ENCODE measurements at places on chromosomes 11 and 22. TPM values are rescaled to one million over a fixed set of nuclear protein-coding genes. Genes with fewer than 3 reads are reported as not detected.

- peak; percentile 85 for DNase-seq
Measured at GRCh38 chr11:119100994-119101758, 477 bp downstream of the DPAGT1 start.

DNA sequence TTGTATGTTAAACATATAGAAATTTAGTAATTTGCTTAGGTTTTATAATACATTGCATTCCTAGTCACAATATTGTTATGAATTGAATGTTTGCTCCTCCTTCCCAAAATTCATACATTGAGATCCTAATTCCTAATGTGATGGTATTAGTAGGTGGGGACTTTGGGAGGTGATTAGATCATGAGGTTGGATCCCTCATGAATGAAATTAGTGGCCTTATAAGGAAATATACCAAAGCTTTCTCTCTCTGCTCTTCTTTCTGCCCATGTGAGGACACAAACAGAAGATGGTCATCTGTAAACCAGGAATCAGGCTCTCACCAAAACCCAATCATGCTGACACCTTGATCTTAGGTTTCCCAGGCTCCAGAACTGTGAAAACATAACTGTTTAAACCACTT is 41.3 kb upstream of the POU2AF2 start:
- DNase-seq: no peak

DNA sequence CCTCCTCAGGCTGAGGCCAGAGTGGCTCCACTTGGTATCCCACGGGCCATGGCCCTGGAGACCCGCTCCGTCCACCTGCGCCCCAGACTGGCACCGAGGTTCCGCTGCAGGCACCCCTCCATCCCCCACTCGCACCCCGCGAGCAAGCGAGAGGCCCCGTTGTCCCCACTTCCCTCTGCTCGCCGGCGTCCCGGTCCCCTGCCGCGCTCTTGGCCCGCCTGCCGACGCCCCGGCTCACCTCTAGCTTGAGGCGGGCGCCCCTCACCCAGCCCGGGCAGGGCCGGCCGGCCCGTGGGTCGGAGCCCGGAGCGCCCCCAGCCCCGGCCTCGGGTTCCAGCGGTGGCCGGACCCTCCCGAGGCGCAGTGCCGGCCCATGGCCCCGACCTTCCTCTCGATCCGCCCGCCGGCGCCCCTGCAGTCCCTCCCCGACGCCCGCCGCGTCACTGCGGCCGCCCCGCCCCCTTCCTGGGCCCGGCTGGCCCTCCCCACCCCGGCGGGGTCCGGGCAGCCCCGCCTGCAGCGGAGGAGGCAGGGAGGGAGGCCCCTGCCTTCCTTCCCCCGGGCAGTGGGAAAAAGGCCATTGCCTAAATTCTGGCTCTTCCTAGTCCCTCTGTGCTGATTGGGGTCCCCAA is at the start of gene PITPNM1:
PITPNM1 (minus strand) TSS at position 414 of the 632 bp plus-strand sequence. CDS start 1,183 bp downstream, outside the sequence.
- DNase-seq: peak; percentile 88

GRCh38 chr22:29306175-29306834 is at the start of gene GAS2L1:
TSS of gene GAS2L1 (plus strand) at chr22:29306650. CDS start at chr22:29308106, 1,456 bp downstream.
- peak; percentile 87 for DNase-seq

DNA sequence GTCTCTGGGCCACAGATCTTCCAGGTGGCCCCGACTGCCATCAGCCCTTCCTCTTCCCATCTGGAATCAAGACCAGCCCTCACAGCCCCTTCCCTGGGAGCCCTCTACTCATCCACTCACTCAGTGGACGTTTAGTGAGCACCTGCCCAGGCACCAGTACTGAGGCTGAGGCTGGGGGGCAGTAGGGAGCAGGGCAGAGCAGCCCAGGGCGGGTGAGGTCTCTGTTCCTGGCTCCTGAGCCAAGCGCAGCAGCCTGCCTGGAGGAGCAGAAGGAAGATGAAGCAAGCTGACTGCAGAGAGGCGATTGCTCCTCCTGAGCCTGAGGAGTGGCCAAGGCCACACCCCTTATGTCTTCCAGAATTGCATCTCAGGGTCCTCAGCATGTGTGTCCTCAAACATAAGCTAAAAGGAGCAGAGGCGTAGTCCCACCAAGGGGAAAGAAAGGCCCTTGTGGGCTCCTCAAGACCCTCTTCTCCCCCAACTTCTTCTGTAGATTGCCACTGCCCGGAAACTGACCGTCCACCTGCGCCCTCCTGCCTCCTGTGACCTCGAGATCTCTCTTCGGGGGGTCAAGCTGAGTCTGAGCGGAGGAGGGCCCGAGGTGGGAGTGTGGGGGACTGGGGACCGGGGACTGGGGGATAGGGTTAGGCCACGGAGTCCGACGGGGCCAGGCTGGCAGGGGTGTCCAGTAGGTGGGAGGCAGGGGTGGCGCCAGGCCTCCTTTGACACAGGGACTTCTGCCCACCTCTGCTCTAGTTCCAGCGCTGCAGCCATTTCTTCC is 5.8 kb downstream of the MAPK8IP2 start:
- DNase-seq: peak; percentile 46

The HTR3A gene
- 6.5 TPM for total RNA-seq

The RFPL1 gene
- not detected for total RNA-seq

The PGA4 gene
- total RNA-seq: not detected

The A4GALT gene
- total RNA-seq: 13.8 TPM

The SLC22A25 gene
- total RNA-seq: not detected

All from H1 (cell line).